ENCODE measurements at places on chromosomes 5 and 9.
A peak's percentile ranks its signal among the peaks of the same experiment; 100 is the strongest.

- no peak for DNase-seq
These were observed 1016.8 kb upstream of the DMAC1 start for GRCh38 chr9:8816361-8816760.

DNA sequence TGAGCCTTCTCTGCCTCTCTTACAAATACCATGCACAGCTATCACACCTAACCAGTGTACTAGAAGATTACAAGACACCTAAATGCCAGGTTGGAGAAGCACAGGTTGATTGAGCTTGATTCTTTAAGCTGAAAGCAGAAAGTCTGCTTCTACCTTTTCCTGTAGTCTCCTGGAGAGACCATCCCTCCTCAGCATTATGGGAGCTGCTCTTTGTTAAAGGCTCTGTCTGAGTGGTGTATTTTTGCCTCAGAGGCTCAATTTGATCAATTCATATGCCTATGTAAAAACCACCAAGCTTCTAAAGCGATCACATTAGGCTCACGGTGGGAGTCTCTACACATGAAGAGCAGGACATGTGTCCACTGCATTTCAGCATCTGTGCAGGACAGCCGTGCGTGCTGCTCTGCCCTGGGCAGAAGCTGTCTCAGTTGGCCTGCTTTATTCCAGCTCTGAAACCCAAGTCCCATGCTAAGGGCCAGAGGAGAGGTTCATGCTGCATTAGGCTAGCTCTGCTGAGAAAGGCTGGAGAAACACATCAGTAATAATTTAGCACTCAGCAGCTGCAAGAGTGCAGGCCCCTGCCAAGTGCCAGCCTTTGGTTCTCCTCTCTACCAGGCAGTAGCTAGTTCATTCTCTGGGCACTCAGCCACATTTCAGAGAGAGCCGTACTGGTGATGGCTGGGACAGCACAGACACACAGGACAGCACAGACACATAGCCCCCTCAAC lies 41.7 kb downstream of the TMEM167A start:
- DNase-seq, result peak; percentile 27

DNA sequence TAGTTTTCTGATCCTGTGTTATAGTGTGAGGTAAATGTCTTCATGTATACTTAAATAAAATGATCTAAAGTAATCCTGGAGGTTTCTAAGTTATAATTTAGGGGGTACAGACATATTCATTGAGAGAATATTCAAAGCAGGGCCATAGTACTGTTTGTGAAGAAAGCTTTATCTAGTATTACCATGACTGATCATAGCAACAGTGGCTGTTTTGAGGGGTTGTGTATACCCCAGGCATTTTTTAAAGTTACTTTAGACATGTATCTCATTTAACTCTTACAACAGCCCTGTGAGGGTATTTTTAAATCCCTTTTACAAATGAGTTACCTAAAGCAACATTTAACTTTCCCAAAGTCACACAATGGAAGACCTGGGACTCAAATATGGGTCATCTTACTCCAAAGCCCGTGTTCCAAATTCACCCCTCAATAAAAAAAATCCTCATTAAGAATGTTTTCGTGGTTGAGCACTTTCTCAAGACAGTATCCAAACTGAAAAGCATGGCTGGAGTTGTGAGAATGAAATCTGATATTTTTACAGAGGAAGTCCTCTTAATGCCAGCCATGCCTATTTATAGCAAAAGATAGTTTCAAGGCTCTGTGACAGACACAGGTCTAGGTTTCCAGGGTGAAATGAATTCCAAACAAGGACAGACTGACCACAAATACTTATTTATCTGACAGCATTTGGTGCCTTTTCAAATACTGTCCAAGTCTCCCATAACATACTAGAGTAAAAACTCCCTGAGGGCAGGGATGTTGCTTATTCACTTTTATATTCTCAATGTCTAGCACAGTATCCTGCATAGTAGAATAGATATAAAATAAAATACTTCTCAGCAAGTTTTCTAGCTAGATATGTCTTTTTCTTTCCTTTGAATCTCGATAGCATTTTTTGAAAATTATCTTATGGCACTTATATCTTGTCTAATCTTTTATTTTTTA lies 10.4 kb downstream of the STOM start:
- DNase-seq, result no peak

GRCh38 chr9:89988458-89988857 lies 383.6 kb downstream of the GADD45G start:
- no peak for DNase-seq

DNA sequence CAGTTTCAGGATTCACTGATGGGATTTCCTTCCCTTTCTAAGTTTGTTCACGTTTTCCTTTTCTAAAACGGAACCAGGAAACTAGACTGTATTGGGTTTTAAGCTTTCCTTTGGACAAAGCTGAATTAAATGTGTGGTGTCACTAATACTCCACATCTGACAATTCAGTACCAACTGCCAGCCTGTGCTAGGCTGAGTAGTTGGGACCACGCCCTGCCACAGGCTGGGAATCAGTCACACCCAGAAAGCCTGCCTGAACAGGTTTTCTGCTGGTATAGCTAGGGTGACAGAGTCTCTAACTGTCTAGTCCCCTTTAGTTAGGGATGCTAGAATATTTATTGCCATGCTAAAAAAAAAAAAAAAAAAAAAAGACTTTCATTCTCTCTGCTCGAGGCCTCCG lies 15.6 kb downstream of the SPACA9 start:
- DNase-seq, result no peak

- DNase-seq, result no peak
These were observed 1034.4 kb downstream of the CDH9 start for GRCh38 chr5:26003966-26004365.

- DNase-seq, result no peak
These were observed 72.0 kb upstream of the IL12B start for GRCh38 chr5:159402311-159402710.

- DNase-seq, result no peak
These were observed 36.4 kb upstream of the DAPK1 start for GRCh38 chr9:87461256-87461655.

GRCh38 chr9:121779381-121780117 lies 128.1 kb downstream of the DAB2IP start:
- no peak for DNase-seq

- DNase-seq, result no peak
These were observed 15.4 kb downstream of the FAM174A start for GRCh38 chr5:100550531-100551051.

GRCh38 chr5:128111818-128112448 lies 28.4 kb downstream of the SLC12A2 start:
- no peak for DNase-seq

DNA sequence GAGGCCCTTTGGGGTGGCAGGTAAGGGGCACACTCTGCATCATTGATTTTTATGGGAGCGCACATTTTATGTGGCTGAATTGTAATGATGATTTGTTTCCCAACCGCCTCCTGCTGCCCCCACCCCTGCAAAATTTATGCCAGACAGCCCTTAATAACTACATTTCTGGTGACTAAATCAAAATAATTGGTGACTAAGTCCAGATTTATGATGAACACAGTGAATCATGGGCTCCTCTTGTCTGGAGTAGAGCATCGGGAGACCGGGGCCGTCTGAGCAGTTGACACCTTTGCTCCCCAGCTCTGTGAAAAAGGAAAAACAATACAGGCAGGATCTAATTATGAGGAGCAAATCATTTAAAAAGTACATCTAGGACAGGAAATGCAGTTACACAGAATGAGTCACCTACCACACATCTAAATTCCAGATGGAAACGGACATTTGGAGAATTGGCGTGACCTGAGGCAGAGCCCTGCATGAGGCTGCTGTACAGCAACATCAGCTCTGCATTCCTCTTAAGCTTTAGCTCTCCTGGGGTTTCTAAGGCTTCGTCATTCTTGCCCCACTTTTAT lies 58.9 kb downstream of the DOCK2 start:
- no peak for DNase-seq

DNA sequence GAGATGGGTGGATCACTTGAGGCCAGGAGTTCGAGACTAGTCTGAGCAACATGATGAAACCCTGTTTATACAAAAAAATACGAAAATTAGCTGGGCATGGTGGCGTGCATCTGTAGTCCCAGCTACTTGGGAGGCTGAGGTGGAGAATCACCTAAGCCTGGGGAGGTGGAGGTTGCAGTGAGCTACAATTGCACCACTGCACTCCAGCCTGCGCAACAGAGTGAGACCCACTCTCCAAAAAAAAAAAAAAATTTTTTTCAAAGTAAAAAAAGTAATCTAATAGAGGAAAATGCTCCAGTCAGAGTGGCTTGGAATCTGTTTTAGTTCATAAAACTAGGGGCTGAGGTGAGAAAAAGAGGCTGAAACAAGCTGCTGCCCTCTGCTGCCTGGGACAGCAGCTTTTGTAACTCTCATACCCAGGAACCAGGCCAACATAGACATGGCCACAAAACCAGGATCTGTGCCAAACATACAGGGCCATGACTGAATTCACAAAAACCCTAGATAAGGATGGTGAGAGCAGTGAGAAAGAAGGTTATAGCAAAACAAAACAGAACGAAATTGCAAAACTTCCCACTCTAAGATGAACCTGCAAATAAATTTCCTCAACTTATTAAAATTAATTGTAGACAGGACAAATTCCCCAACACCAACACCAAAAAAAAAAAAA lies 13.1 kb upstream of the DCAF12 start:
- no peak for DNase-seq

DNA sequence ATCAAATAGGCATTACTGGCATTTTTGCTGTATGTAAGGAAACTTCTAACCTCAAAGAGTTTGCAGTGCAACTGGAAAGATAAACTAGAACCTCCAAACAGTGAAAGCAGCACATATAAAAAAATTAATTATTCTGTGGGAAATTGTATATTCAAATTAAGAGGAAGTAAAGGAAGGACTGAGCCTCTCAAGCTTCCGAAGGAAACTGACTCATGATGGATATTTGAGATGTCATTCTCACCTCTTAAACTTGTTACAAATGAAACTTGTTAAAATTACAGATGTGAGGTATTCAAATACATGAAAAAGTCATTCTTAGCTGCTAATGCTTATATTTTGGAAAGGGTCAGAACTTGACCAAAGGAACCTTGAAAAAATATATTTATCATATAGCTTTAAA lies 538.7 kb downstream of the PDE4D start:
- DNase-seq, result no peak

- no peak for DNase-seq
These were observed 245.2 kb downstream of the EFNA5 start for GRCh38 chr5:107425541-107426031.

DNA sequence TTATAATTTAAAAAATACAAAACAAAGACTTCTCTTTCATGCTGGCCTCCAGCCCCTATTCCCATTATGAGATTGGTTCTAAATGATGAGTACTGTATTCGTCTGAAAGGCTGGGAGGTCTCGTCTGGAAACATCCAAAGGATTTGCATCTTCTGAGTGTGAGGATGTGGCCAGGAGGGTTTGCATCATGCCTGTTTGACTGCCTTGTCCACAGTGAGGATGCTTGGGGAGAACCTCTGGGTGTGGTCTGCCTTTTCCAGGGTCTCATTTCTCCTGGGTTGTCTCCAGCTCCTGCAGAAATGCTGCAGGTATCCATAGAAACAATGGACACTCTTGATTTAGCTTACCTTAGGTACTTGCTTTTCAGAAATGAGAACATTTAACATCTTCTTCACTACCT lies 26.4 kb upstream of the CXCL14 start:
- DNase-seq, result no peak

GRCh38 chr9:131530920-131531832 lies at the start of gene UCK1:
TSS of gene UCK1 (minus strand) at chr9:131531263. CDS start at chr9:131531174, 89 bp downstream.
- DNase-seq, result no peak

GRCh38 chr5:133230823-133231578 lies 179.2 kb downstream of the HSPA4 start:
- DNase-seq, result no peak

DNA sequence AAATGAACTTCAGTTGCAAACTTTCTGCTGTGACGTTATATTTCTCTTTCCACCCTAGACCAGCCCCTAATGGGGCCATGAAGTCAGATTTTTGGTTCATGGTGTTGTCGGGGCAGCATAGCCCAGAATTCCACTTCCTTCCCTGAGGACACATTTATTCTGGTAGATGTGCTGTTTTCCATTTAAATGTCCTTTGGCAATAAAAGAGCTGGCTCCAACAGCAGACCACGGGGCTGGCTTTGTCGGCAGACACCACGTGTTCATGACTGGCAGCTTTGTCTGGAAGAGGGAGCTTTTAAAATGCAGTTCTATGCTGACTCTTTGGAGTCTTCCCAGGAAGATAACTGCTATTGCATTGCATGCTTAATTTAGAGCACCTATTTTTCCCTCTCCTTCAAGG lies 17.6 kb upstream of the LCP2 start:
- DNase-seq, result no peak

GRCh38 chr5:125696762-125697161 lies 726.4 kb upstream of the GRAMD2B start:
- no peak for DNase-seq

GRCh38 chr9:103371152-103371551 lies 376.0 kb downstream of the CYLC2 start:
- DNase-seq, result no peak

GRCh38 chr9:79562749-79563386 lies 8.9 kb upstream of the TLE4 start:
- DNase-seq, result no peak

GRCh38 chr9:137395666-137396010 lies 27.3 kb downstream of the EXD3 start:
- DNase-seq, result no peak

GRCh38 chr5:63555874-63556273 lies 406.4 kb downstream of the HTR1A start:
- DNase-seq, result no peak

GRCh38 chr5:173454736-173455598 lies 126.8 kb upstream of the STC2 start:
- DNase-seq, result no peak

- DNase-seq, result no peak
These were observed 119.6 kb downstream of the DROSHA start for GRCh38 chr5:31412324-31412723.

DNA sequence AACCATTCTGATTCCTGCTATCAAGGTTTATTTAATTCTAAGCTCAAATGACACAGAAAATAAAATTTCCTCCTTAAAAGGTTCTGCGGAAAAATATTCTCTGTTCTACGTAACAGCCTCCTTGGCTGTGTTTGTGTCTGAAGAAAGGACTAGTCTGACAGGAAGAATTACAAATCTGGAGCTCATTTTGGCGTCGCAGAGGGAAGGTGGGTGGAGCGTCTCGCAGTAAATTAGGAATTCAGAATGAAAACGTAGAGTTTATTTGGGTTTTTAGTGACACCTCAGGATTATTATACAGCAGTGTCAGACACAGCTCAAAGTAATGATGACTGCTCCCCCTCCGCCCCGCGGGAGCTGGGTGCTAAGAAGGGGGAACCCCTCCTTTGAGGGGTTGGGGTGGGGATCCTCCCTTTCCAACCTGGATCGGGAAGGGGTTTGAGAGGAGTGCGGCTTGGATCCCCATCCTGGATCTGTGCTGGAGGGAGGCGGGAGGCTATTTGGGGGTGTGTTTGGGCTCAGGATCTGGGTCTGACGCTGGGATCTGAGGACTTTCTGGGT lies 933 bp upstream of the TGFBR1 start:
- DNase-seq, result no peak

GRCh38 chr5:41191249-41191648 lies 22.1 kb downstream of the C6 start:
- DNase-seq, result no peak

DNA sequence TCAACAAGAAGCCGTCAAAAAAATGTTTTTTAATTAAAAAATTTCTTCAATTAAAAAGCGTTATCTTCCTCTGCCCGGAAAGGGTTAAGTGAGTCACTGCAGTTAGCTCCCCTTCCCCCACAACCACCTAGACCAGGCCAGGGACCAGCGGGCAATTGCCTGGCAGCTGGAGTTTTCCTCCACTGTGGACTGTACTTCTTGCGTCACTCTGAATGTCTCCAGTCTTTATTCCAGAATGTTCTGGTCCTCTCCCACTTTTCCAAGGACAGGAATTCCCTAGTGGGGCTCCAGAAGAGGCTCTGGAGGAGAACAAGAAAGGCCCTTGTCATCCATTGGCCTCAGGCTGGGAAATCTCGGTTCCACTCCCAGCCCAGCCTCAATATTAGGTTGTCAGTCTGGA lies 114.0 kb downstream of the C9orf50 start:
- DNase-seq, result no peak
